ENCODE measurements at places on chromosomes 6 and 20.

GRCh38 chr6:67411036-67411435 lies 1224.0 kb upstream of the ADGRB3 start:
- no peak for DNase-seq

- DNase-seq: no peak
These were observed 79.5 kb upstream of the MYL9 start for GRCh38 chr20:36461600-36462439.

- no peak for DNase-seq
These were observed 43.1 kb upstream of the FOXP4 start for GRCh38 chr6:41502917-41503671.

- no peak for DNase-seq
These were observed 339.6 kb downstream of the UTRN start for GRCh38 chr6:144624716-144625115.

DNA sequence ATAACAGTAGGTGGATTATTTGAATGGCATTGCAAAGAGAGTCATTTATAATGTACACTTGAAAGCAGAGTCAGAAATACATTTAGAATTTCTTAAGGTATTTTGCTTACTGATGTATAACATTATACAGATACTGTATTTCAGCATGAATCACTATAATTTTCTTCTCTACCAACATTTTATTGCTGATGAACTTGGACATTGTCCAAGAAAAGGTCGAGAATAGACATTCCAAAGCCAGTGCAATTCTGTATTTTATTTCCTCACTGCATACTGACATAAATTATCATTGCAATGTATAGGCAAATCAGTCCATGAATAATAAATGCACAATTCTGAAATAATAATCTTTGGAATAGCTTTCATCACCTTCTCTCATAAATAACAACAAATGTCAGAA lies 1420.0 kb upstream of the EYS start:
- DNase-seq: no peak

DNA sequence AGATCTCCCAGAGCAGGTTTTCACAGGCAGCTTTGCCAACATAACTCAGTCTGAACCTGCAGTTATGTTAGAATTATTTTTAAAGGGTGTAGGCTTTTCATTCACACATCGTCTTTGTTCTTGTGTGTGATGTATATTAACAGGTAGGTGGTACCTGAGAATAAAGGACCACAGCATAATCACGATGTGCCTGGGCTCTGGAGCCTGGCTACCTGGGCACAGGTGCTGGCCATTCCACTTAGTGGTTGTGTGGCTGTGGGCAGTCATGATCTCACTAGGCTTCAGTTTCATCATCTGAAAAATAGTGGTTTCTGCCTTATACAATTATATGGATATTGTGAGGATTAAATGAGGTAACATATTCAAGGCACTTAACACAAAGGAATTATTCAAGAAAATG lies 6.4 kb downstream of the CD109 start:
- DNase-seq: no peak

DNA sequence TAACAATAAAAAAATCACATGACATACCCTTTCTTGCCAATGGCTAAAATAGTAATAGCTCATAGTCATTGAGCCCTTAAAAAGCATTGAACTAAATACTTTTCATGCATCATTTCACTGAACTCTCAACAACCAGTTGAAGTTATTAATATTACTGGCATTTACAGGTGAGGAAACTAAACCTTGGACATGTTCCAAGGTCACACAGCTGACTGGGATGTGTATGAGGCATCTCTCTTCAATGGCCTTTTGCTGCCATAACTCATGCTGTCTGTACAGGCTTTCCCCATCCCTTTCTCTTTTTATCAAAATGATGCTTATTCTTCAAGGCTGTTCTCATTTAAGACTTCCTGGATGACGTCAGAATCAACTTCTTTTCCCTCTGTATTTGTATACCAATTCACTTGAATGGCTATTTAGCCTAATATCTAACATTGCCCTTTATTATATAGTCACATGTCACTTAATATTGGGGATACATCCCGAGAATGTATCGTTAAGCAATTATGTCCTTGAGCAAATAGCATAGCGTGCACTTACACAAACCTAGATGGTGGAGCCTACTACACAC lies 476.4 kb downstream of the KIF16B start:
- no peak for DNase-seq

DNA sequence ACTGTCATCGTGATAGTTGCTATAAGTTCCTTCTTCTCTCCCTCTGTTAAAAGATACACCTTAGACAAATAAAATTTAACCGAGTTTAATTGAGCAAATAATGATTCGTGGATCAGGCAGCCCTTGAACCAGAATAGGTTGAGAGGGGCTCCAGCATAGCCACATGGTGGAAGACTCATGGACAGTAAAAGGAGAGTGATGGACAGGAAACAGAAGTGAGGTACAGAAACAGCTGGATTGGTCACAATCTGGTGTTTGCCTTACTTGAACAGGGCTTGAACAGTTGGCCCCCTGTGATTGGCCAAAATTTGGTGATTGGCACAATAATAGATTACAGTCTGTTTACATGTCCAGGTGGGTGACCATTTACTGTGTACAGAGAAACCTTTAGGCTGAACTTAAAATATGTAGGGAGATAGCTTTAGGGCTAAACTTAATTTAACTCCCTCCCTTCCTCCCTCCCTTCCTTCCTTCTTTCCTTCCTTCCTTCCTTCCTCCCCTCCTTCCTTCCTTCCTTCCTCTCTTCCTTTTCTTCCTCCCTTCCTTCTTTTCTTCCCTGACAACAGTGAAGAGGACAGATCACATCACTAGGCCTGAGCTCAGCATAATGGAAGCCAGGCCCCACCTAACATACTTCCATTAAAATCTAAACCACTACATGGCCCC lies 531.8 kb upstream of the JARID2 start:
- no peak for DNase-seq

DNA sequence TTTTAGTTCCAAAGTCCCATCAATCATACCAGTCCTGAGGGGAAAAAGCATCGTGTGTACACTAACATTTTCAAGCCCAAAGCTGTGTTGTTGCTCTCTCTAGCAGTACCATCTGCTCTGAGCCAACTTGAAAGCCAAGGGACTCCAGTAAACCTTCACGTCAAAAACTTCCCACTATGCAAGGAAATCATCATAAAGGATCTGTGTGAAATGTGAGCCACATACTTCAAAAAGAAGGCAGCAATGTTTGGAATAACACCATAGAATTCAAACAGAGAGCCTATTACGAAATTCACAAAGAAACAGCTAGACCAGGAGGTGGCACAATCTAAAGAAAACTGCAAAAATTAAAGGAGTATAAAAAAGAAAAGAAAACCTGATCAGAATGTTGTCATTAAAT lies 399.8 kb upstream of the EPHA7 start:
- no peak for DNase-seq

GRCh38 chr6:42051268-42051653 lies 937 bp downstream of the TAF8 start:
- no peak for DNase-seq

- DNase-seq: no peak
These were observed 80.2 kb downstream of the SRC start for GRCh38 chr20:37426106-37426505.

DNA sequence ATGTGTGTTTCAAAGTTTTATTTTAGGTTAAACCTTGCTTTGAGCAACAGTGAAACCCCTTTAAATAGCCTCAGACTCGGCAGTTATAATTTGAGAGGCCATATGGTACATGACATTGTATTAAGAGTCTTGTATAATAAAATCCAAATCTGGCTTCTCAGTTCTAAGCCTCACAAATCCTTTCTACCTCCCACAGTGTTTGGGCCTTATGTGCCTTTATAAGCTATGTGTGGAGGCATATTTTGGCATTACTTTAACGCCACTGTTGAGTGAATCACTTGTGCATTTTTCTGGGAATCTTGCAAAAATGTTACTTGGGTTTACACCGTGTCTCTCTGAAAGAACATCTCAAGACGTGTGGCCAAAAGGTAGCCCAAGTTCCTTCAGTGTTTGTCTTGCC lies 152.4 kb downstream of the COL9A1 start:
- DNase-seq: no peak

DNA sequence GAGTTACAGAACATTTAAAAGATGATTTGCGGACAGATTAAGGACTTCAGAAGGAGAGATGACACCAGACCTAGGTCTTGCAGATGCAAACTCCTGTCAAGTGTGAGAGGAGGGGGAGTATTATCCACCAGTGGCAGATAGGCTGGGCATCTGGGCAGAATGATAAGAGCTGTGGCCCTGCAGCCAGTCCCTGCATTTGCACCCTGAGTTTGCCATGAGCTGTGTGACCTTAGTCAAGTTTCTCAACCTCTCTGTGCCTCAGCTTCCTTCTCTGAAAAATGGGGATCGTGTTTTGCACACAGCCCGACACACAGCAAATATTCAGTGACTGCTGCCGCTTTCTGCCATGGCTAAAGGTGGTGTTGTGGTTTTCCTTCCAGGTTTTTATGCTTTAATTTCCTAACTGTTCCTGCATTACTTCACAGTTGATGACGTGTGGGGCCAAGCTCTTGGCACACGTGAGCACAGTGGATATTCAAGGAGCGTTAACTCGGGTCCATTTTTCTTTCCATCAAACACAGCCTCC lies 516.2 kb downstream of the CDH26 start:
- no peak for DNase-seq

GRCh38 chr6:129251669-129252376 lies 368.9 kb downstream of the LAMA2 start:
- DNase-seq: no peak

GRCh38 chr6:1633366-1634021 lies 23.8 kb downstream of the FOXC1 start:
- no peak for DNase-seq

DNA sequence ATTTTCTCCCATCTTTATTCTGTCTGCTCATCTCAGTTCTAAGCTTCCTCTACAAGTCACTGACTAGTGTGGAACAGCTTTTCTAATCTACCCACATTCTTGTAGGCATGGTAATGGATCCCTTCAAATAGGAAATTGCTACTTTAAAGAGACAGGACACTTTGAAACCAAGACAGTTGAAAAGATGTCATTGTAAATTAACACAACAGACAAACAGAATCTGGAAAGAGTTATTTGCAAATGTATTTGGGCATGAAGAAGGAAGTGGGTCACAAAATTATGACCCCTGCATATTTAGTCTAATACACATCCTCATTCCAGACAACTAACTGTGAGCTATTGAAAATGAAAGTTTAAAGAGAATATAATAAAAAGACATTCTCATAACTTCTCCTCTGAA lies 298.2 kb upstream of the MARCKS start:
- no peak for DNase-seq

DNA sequence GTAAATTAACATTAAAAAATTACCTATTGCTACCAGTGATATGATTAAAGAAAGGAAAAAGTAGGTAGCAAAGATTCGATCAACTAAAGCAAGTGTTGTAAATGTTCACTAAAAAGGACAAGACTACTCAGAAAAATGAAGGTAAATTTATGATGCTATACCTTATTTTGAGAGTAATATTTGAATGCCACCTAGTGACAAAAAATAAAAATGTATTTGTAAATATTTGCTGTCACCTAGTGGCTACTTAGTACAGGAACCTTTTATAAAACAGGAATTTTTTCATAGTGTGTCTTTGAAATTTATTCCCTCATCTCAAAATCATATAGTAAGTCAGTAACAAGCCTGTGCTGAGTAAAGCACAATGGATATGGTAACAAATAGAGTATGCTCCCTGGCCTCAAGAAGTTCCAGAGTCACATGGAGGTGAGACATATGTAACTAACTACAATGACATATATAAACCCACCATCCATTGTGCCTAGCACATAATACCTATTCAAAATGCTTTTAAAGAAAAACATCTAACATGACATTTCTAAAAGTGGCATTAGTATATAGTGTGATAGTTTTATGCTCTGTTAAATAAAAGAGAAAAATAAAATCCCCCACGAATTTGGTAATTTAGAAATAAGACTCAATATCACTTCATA lies 193.1 kb upstream of the SIM1 start:
- DNase-seq: no peak

GRCh38 chr6:107578642-107579341 lies 88.9 kb downstream of the SOBP start:
- no peak for DNase-seq

GRCh38 chr20:61950641-61951071 lies 115.0 kb downstream of the TAF4 start:
- no peak for DNase-seq

DNA sequence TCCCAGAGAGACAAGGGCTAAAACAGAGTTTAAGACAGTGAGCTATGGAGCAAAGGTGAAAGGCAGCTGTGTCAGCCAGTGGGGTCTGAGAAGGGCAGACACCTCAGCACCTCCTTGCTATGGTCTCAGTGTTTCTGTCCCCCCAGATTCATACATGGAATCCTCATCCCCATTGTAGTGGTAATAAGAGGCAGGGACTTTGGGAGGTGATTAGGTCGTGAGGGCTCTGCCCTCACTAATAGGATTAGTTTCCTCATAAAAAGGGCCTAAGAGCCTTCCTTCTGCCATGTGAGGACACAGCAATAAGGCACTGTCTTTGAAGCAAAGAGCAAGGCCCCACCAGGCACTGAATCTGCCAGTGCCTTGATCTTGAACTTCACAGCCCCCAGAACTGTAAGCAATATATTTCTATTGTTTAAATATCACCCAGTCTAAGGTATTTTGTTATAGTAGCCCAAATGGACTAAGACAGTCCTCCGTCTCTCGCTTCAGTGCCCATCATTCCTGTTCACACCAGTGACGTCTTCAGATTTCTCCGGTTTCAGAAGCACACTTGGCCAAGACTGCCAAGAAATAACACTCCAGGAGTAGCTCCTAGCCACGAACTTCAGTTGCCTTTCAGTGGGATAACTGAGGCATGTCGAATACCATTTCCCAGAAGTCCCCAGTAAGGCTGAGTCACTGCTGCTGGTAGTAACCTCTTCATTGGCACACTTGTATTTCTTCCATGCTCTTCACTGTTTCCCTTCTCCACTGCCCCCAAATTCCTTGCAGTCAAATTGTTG lies 32.8 kb downstream of the SLC13A3 start:
- no peak for DNase-seq

DNA sequence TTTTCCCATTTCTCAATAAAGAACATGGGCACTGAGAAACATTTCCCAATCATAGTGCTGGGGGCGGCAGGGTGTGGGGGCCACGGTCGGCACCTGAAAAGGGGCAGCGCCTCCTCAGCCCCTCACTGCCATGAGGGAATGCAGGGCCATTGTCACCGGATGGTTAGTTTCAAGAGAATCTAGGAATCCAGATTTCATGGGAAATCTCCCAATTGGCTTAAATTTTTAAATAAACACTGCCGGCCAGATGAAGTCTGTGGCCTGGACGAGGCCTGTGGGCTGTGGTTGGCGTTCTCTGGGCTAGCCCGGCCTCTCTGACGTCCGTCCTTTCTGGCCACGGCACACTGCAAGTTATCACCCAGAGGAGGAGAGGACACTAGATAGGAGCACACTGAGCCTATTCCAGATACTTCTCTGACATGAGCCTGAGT lies 25.6 kb downstream of the MANBAL start:
- DNase-seq: no peak

DNA sequence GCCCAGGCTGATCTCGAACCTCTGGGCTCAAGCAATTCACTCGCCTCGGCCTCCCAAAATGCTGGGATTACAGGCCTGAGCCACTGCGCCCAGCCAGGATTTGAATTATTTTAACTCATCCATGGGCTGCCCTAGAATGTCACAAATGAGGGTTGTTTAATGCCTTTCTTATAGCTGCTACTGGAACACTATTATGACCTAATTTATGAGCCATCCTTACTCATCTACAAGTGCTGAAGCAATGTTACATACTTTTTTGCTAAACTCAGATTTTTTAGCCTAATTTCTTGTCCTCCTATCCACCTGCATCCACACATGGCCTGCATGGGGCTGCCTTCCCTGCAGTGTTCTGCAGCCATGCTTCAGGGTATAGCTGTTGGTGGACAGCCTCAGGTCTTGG lies 59.9 kb downstream of the RTN4IP1 start:
- no peak for DNase-seq
